Ureter (tissue), 1 donor: ENCODE measurements at places on chromosomes 6 and 20. TPM values are rescaled to one million over a fixed set of nuclear protein-coding genes. Genes with fewer than 3 reads are reported as not detected.

GRCh38 chr6:100455230-100456124 lies 9.2 kb downstream of the SIM1 start:
- DNase-seq: no peak

DNA sequence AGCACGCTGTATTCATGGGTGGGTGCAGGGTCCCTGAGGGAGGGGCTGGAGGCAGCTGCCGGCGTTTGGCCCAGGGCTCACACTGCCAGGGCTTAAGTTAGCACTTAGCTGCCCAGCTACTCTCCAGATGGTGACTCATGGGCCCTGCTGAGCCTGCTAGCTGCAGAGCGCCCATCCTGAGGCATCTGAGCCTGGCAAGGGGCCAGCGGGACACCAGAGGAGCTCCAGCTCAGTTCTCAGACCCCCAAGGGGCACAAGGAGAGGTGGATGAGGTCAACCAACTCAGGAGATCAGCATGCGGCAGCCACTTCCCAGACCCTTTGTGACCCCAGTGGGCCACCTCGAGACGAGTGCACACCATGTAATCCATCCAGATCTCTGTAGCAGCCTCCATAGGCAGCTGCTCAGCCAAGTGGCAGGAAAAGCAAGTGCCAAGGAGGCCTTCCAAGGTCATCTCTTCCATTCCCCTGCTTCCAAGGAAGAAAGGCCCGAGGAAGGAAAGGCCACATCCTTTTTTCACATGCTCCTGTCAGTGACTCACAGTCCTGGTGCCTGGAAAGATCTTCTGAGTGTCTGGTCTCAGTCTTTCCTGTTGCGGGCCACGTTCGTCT lies 35.3 kb downstream of the FOXP4 start:
- no peak for DNase-seq

DNA sequence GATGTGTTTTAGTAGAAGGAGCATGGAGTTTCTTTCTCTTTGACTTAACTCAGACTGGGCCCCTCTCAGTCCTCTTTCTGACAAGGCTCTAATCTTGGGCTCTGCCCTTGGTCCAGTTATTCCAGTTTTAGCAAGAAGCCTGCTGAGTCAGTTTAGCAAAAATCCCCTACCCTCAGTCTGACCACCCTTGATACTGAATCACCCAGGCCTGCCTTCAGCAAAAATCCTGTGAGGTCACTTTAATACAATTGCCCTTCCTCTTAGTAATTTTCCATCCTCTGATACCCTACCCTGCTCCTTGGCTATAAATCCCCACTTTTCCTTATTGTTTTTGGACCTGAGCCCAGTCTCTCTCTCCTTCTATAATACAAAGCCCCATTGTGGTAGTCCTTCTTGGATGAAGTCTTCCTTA lies 326.7 kb upstream of the NOX3 start:
- DNase-seq: peak; percentile 45

DNA sequence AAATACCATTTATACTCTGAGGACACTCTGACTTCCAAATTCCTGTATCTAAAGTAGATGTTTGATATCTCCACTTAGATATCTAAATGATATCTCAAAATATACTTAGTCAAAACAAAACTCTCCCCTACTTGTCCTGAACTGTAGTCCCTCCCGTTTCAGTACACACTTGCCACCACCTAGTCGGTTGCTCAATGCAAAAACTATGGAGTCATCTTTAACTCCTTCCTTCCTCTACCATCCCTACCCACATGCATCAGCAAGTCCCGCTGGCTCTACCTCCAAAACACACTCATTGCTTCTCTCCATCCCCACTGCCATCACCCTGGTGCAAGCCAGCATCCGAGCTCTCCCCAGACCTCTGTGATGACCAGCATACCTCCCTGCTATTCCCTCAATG lies 13.2 kb downstream of the STX7 start:
- no peak for DNase-seq

DNA sequence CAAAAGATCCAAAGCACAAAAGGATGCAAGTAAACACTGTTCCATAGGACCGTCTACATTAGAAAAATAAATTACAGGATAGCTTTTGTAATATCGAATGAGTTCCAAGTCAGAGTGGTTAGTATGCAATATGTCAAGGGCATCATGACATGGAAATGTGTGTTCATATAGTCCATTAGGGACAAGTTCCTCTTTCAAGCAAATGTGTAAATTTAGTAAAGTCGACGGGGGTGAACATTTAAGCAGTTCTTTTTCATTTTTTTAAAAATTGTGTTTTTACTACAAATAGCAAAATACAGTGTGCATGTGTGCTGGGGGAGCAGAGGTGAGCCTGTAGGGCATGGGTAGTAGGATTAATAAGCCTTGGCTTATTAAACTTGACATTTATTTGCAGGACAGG lies 359.0 kb downstream of the ESR1 start:
- DNase-seq: no peak

GRCh38 chr6:75747152-75747992 lies 1.7 kb upstream of the MYO6 start:
- no peak for DNase-seq

NRSN1 gene
- not detected for total RNA-seq

PNLDC1 gene
- not detected for total RNA-seq
